T-helper 1 cell (primary cell): ENCODE measurements at places on chromosomes 7 and 10.

GRCh38 chr7:116579835-116580234 lies 55.0 kb downstream of the CAV1 start:
- DNase-seq = no peak

DNA sequence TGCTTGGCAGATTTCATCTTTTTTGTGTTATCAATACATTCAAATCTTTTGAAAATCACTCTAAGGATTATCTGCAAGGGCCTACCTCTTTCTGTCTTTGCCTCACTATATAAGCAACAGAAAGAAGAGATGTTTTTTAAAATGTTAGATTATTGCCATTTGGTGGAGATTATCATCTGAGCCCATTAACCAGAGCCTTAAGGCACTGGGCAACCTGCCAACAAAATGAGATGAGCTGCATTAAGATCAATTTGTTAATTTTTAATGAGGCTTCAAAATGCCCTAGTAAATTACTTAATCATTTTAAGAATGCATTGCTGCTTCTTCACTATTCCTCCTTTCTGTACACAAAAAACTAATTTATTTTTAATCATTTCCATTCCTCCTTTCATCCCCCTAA lies 314.1 kb downstream of the SNX13 start:
- DNase-seq = no peak

DNA sequence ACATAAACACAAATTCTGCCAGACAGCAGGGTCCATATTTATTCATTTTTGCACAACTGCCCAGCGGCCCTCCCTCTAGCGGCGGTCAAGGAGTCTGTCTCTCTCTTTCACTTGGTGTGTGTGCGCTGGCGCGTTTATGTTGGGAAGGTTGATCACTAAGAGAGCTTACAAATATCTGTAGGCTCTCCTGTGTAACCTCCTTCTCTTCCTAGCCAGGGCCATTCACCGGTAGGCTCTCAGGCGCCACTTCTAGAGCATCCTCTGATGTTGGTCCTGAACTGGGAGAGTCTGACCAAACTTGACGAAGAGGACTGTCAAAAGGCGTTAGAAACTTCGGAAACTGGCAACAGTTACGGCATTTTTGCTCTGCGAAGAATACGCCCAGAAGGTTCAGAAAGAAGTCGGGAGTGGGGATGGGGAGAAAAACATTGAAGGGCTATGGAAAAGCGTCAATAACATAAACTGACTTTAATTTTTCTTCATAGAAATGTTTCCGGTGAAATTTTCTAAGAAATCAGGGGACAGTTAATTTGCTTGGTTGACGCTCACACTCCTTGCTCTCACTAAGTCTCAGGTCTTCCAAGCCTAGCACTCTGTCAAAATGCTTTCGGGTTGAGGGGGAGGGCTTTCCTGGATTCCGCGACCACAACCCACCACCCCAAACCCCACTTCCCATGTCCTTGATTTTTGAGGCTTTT lies 731.1 kb downstream of the ZWINT start:
- DNase-seq = no peak

- DNase-seq = no peak
Measured at GRCh38 chr10:7902413-7902812, 84.1 kb downstream of the TAF3 start.
